ENCODE measurements at places on chromosomes 2 and 18.

- no peak for DNase-seq
These were observed 103.3 kb upstream of the NCK2 start for GRCh38 chr2:105641389-105641811.

- no peak for DNase-seq
These were observed 74.2 kb downstream of the CHRNA1 start for GRCh38 chr2:174690026-174690425.

- no peak for DNase-seq
These were observed 127.3 kb downstream of the MSH2 start for GRCh38 chr2:47530105-47530760.

- DNase-seq: no peak
These were observed 521.2 kb downstream of the NYAP2 start for GRCh38 chr2:225920621-225921220.

GRCh38 chr2:236871500-236872001, 214.1 kb upstream of the COPS8 start:
- DNase-seq: no peak

- no peak for DNase-seq
These were observed 5.6 kb downstream of the PPP4R1 start for GRCh38 chr18:9608728-9609127.

DNA sequence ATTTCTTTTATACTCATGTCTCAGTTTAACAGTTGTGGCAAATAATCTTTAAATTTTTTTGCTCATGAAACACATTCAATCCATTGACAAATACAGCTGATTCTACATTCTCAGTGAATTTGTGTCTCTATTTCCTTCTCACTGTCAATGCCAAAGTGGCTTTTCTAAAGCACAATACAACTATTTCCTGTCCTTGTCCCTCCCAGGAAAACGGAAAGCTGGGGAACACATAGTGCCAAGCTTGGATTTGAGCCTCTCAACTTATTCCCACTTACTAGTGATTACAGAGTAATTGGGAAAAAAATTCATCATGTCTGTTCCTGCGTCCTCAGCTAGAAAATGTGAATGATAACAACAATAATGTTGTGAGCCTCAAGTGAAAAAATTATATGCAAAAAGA, 899.7 kb upstream of the CDH2 start:
- DNase-seq: no peak

Data from right renal pelvis (tissue), 4 donors.